ENCODE measurements at places on chromosomes 1 and 21. TPM values are rescaled to one million over a fixed set of nuclear protein-coding genes. Genes with fewer than 3 reads are reported as not detected.

DNA sequence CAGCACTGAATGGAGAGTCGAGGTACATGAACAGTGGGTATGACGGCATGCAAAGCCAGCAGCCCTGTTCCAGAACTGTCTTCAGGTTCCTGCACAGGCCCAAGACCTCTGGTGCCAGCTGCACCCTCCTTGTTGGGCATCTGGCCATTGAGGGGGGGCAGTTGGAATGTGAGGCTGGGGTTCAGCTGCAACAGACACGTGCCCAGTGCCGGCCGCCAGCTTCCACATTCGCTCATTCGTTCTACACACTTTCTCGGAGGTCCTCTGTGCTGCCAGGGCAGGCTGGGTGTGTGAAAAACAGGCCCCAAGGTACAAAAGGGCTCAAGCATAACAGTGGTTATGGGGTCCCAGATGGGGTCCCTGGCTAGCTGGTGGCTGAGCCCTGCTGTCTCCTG is 37.9 kb upstream of the SLC19A1 start:
- DNase-seq = no peak

- peak; percentile 40 for DNase-seq
Observed at GRCh38 chr1:200351826-200352549, 57.8 kb downstream of the ZNF281 start.

- DNase-seq = no peak
Observed at GRCh38 chr1:89881415-89882058, 60.7 kb downstream of the LRRC8D start.

DNA sequence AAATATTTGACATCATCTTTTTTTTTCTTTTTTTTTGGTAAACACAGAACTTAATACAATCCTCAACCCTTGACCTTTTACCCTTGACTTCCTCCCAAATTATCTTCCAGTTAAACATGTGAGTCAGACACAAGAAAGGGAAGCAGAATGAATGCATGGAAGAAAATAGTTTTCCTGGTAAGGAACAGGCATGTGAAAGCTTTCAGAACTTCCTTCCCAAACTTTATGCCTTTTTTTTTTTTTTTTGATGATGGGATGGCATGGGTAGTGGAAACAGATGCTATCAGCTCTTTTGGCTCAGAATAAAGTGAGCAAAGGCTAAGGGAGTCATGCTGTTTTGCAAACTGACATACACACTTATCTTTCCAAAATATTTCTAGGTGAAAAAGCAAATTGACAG is 1079.1 kb downstream of the TTLL7 start:
- DNase-seq = no peak

DNA sequence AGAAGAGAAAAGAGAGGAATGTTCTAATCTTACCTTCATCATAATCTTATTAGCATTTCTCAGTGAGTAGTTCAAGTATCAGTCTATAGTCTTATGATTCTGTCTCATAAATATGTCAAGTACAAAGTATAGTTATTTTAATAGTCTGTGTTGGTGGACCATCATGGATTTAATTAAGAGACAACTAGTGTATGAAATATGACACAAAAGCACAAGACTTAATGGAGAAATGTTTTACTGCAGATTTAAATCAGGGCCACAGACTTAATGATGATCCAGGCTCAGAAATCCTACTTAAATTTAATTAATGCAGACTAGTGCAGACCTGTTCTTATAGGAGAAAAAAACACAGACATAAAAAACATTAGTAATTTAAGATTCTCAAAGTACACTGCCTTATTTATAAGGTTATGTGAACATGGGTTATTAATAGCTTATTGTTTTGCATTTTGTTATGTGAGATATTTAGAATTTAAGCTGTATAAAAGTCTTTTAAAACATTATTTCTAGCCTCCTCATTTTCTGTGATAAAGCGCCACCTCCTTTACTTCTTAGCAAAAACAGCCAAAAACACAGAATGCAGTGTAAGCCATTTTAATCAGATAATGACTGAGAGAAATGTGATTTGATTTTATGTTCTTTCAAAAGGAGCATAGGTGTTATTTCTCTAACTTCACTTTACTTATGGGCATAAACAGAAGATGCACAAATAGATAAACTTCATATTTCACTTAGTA is 255.0 kb upstream of the SNX7 start:
- no peak for DNase-seq

DNA sequence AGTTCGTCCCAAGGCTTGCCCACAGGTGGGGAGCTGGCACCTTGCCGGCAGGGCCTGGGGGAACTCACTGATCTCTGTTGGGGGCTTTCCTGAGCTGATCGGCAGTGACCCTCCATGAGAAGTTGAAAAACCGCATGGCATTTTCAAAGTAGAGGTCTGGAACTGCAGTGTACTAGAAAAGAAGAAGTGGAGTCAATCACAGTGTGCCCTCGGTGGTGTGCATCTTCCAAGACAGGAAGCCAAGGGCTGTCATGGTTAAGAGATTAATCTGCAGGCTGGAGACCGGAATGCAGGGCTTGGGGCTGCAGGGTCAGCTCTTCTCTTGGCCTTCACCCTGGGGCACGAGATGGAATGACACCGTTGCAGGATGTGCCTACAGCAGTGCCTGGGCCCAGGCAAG is 56.8 kb downstream of the ECE1 start:
- DNase-seq = no peak

- DNase-seq = peak; percentile 86
Observed at GRCh38 chr1:157725221-157725577, 24.6 kb upstream of the FCRL3 start.

- DNase-seq = no peak
Observed at GRCh38 chr21:44531606-44532564, 8.1 kb downstream of the KRTAP10-1 start.

DNA sequence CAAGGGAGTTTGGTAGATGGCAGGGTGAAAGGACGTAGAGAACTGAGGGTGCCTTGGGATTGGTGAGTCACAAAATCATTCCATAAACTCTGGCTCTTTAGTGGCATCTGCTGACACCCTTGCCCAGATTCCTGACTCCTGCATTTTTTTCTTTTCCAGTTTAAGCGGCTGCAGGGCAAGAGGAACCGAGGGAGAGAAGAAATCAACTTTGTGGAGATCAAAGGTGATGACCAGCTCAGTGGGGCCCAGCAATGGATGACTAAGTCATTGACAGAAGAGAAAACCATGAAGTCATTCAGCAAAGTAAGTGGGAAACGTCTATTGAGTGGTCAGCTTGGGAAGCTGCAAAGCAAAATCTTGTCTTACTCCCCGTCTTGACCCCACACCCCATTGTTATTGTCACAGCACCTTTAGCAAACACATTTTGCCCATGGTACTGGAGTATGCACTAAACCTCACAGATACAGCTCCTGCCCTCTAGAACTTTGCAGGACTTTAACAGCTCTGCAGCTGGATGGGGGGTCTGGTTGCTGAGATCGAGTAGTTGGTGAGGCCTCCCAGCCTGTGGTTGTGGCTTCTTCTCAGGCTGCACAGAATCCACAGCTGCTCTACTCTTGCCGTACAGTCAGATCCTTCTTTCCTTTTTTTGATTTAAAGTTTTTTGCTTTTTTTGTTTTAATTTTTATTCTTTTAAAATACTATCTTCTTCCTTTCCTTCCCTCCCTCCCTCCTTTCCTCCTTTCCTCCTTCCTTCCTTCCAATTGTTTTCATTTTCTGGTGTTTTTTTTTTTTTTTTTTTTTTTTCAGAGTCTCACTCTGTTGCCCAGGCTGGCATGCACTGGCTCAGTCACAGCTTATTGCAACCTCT is 21.9 kb downstream of the SH2D2A start:
- no peak for DNase-seq

DNA sequence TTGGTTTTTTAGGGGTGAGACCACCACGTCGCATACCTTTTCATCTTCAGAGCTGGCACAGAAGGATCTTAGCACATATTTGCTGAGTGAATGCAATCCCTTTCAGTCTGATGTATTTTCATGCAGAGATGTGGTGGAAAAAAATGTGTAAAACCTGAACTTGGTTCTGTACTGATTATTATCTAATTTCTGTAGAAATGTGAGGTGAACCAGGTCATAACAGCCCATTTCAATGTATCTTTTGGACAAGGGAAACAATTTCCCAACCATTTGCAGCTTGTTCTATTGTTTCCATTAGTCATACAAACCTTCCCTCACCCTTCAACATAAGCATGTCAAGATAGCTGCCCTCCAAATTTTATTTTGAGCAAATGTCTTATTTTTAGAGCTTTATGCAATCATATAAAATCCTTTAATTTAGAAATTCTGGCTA is 46.8 kb upstream of the RUNX1 start:
- no peak for DNase-seq

GRCh38 chr1:114033216-114033706 is 54.0 kb downstream of the OLFML3 start:
- no peak for DNase-seq

DNA sequence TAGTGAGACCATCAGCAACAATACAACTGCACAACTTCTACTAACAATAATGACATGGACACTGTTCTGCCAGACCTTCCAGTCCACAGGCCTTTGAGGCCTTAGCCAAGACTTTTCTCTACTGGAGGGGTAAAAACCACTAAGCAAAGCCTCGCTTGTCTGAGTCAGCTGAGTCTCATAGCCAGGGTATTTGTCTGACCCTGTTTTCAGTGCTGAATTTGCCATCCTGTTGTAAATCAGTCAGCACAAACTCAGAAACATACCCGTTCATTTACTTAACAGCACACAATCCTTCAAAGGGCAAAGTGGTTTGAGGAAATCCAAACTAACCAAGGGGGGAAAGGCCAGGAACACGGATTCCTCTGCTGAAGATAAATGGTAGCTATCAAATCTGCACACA is 537.8 kb downstream of the SMYD3 start:
- DNase-seq = no peak

DNA sequence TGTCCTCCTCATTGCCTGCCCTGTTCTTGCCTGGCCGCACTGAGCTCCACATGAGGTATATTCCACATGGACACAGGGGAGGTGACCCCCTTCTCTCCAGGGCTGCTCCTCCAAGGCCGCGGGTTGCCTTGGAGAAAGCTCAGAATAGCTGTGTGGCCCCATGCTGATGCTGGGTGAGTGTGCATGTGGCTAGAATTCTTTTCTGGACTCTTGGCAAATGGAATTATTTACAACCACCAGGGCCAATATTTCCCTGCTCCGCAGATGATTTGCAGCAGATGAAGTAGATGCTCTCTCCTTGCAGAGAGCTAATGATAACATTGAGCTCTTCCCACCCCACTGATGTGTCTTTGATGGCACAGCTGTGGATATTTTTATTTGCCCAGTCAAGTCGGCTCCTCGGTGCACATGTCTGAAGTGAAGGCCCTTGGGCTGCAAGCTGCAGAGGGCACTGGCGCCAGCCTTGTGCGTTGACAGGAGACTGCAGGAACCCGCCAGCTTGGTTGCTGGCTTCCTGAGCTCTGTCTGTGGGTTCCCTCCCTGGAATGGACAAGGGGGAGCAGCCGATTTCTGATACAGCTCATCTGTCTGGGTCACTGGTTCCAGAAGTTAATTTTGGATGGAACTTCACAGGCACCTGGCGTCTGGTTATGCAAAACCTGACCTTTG is 404.7 kb upstream of the VAMP3 start:
- DNase-seq = no peak

GRCh38 chr1:109804660-109805059 is 40.9 kb upstream of the EPS8L3 start:
- DNase-seq = no peak

- no peak for DNase-seq
Observed at GRCh38 chr1:42231253-42231652, 66.7 kb upstream of the GUCA2A start.

DNA sequence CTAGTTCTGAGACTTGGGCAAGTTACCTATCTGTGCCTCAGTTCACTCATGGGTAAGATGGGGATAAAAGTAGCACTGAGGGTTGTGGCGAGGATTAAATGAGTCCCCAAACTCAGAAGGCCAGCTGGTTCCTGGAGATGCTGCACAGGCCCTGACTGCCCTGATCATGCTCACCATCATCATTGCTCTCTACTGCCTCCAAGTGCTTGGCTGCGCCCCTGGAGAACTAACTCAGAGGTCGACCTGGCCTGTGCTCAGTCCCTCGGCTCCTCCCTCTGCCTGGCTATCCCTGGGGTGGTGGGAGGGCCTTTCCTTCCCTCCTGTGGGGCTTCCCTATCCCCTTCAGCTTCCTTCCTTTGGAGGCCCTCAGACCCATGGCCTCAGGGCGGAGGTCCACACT is 5.6 kb downstream of the SLC5A9 start:
- DNase-seq = no peak

DNA sequence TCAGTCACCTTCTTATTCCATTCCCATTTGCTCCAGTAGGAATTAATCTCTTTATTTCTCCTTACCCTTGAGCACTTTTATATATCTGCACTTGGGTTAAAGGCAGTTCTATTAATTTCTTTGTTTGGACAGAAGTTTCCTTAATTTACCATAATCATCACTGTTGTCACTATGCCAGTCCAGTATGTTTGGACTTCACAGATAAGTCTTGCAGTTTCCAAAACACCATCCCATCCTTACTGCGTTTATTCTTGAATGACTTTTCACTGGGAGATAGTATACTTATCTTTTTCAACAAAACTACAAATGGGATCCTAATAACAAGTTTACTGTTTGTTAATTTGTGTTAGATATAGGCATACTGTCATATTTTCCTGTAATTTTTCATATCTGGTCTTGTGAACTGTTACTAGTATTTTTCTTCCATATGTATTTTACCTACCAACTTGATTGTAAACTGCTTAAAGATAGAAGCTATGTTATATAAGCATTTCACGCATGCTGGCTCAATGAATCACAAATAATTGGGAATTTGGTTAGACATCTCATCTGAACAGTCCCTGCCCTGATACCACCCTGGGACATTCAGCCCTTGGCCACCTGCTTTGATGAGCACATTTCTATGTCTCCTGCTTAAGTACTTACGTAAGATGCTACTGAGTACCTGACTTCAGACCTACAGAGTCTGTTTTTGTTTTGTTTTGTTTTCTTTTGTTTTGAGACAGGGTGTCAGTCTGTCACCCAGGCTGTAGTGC is 78.2 kb downstream of the OLFML2B start:
- no peak for DNase-seq

DNA sequence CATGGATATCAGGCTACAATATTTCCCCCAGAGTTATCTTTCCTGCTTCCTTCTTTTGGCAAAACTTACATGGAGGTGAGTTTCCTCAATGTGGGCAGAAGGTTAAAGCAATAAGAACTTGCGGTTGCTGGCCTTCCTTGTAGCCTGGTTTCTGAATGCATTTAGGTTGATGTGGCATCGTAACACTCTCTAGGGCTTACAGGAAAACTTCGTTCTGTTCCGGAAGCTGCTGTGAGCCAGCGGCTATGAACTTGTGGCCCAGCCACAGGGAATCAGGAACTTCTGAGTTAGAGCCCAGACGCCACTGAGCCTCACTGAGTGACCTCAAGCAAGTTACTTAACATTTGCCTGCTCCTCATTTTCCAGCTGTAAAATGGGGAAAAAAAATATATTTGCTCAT is 623.4 kb upstream of the ADAMTS5 start:
- DNase-seq = no peak

GUCA2A gene
- not detected for total RNA-seq

MAP3K6 gene
- 9.4 TPM for total RNA-seq

VTCN1 gene
- total RNA-seq = not detected

TMEM53 gene
- total RNA-seq = 6.8 TPM

TFF2 gene
- not detected for total RNA-seq

CR1 gene
- total RNA-seq = 40.0 TPM

C1orf94 gene
- not detected for total RNA-seq

KRTAP13-3 gene
- not detected for total RNA-seq

Measured in B cell (primary cell).